B cell (primary cell): ENCODE measurements at places on chromosomes 11 and 22.

DNA sequence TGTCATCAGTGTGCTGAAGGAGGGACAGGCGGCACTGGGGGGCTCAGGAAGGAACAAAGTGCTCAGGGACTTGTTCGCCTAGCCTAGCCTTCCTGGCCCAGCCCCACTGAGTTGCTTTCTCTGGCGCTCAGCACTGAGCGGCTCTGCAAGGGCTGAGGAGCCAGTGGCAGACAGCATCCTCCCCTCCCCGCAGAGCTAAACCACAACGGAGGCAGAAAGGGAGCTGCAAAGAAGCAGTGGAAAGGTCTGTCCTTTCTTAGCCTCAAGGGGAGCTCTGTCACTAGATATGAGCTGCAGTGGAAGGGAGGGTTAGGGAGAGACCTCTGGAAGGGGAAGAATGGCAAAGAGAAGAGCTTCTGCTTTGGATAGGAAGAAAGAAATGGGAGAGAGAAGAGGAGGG lies 89.7 kb upstream of the PHOX2A start:
- no peak for DNase-seq

DNA sequence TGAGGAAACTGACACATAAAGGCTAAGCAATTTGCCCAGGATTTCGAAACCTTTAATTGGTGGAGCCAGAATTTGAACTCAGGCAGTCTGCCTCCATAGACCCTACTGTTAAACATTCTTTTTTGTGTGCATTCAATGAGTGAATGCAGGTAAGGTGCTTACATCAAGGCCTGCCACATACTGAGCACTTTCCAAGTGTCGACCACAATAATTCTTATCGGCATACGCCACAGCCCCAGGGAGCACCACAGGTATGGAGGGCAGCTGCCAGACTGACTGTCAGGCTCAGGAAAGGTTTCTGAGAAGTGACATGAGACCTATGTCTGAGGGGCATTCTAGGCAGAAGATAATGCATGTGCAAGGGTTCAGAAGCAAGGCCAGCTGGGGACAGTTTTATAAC lies 334.7 kb upstream of the NARS2 start:
- DNase-seq: no peak

GRCh38 chr22:31537019-31537535 lies 40.7 kb downstream of the SFI1 start:
- DNase-seq: no peak

DNA sequence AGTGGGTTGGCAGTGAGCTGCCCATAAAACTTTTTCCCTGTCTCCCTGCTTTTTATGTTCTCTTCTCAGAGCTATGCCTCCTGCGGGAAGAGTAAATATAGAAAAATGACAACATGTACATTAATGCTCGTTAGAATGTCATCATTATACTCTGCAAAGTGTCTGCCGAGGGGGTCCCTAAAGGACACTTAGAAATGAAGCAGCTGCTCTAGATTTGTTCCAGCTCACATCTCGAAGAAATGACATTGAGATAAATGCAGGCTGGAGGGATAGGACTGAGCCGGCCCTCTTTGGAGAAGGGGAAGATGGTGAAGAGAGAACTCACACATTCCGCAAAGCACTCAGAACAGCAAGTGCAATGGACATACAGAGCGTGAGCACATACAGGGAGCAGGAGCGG lies 240.0 kb downstream of the NXPE2 start:
- no peak for DNase-seq

DNA sequence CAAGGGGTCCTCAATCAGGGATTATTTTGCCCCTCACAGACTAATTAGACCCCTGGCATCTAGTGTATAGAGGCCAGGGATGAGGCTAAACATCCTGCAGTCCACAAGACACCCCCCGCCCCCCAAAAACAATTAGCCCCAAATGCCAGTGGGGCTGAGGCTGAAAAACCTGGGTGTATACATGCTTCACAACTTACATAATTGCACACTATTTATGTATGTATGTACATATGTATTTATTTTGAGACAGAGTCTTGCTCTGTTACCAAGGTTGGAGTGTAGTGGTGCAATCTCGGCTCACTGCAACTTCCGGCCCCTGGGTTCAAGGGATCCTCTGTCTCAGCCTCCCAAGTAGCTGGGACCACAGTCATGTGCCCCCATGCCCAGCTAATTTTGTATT lies 28.8 kb upstream of the SHANK2 start:
- no peak for DNase-seq

GRCh38 chr11:61711037-61711436 lies 30.8 kb downstream of the DAGLA start:
- DNase-seq: no peak

DNA sequence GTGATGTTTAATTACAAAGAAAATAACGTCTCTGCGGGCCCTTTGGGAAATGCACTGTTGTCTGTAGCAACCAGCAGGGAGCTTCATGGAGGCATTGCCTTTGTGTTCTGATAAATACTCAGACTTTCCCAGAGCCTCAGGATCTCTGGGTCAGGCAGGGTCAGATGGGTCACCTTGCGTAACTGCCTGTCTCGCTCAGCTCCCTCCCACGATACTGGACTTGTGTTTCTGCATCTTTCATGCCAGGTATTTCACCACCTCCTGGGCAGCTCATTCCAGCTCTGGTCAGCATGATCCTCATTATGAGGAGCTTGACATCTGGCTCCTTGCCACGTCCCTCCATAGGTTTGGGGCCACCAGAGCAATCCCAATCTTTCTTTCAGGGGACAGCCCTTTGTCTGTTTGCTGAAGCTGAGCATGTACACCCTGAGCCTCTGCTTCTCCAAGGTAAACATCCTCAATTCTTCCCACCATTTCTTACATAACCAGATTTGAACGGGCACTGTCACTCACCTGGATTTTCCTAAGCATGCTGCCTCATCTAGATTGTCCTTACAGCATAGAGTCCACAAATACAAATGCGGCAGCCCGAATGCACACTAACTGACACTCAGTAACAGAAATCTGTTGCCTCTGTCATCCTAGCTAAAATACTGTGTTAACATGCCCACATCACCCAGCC lies 162.3 kb downstream of the LARGE1 start:
- DNase-seq: no peak

- no peak for DNase-seq
These were observed 2.3 kb downstream of the AP5B1 start for GRCh38 chr11:65778431-65778900.

DNA sequence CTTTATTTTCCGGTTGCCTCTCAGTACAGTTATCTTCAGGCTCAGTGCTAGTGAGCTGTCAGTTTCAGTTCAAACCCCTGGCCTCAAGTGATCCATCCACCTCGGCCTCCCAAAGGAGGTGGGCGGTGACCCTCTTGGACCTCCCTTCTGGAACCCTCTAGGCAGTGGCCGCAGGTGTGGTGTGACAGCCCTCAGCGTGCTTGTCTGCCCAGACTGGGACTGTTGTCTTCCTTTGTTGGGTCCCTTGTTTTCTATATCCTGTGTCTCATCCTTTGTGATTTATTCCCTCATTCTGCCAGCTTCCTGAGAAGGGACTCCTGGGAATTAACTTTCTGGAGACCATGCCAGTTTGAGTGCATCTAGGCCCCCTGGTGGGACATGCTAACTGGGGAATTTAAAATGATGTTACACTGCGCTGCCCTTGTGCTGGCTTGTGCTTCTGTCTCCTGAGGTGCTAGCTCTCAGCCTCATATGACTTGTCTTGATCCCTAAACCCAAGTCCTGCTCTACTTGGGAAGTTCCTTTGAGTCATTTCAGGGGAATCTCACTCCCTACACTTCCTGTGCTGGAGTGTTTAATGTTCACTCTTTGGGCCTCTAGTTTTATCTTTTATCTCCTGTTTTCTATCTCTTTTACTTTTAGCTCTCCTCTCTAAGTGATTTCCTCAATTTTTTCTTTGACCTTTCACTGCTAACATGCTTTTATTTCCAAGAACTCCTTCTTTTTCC lies 19.4 kb downstream of the MED15 start:
- DNase-seq: no peak
